Effector memory CD8-positive, alpha-beta T cell (primary cell): ENCODE measurements at places on chromosomes 4 and X.
A peak's percentile ranks its signal among the peaks of the same experiment; 100 is the strongest.

- no peak for DNase-seq
Measured at GRCh38 chrX:54452920-54453319, 12.7 kb downstream of the TSR2 start.

- DNase-seq, result no peak
Measured at GRCh38 chr4:139988863-139989765, 164.9 kb downstream of the MAML3 start.

- no peak for DNase-seq
Measured at GRCh38 chr4:127558489-127559407, 74.0 kb upstream of the INTU start.

GRCh38 chr4:17511509-17511949, 361 bp downstream of the QDPR start:
- DNase-seq, result peak; percentile 32

DNA sequence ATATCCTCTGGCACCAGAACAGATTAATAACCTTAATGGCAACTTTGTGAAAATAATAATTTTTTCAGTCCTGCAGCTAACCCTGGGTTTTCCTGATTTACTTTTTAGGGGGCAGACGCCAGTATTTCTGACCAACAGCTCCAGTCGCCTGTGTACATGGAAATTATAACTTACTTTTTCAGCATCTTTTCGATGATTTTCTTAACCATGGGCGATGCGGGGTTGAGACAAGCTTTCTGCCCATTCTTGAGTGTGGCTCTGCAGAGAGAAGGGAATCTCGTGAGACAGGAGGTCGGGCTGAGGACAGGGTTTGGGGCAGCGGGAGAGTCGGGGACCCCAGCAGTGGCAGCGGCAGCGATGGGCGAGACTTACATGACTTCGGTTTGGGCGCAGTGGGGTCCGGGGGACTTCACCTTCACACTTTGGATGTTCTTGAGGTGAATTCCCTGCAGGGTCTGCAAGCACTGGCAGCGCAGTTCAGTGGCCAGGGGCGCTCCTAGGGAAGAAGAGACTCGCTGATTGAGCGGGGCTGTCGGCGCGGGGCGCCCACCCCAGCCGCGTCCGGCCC, 484 bp downstream of the CXCL2 start:
- DNase-seq, result no peak
